ENCODE measurements at places on chromosomes 5 and 9. TPM values are rescaled to one million over a fixed set of nuclear protein-coding genes. Genes with fewer than 3 reads are reported as not detected.

The PRR7 gene
- 2.1 TPM for total RNA-seq

DNA sequence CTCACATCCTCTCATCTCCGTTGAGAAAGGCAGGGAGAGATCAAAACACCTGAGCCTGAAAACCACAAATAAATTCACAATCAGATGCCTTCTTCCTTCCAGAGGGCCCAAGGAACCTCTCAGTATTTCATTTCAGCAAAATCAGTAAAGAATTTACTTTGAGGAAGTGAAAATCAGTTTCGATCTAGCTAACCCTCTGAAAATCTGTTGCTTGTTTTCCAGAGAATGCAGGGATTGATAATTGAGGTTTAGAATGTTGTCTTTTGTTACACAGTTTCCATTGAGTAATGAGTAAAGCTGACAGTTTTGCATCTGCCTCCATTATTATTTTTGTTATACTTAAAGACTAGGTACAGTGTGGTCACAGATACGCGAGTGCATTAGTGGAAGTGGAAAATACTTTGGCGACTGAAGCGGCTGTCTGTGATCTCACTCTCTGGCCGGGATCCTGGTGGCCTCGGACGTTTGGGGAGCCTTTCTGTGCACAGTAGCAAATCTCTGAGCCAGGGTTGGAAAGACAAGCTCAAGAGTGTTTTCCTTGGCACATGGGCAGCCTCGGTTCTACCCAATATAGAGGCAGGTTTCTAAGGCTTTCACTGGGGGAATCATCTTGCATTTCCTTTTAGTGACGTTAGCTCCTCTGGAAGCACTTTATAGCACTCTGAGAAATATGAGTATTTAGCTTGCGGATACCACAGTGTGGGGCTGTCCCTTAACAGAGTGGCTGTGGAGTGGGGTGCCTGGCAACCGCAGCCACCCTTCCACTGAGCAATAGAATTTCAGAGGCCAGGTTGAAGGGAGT is 32.2 kb upstream of the ANGPTL2 start:
- DNase-seq, result peak; percentile 30

The LRRC19 gene
- total RNA-seq, result 79.1 TPM

DNA sequence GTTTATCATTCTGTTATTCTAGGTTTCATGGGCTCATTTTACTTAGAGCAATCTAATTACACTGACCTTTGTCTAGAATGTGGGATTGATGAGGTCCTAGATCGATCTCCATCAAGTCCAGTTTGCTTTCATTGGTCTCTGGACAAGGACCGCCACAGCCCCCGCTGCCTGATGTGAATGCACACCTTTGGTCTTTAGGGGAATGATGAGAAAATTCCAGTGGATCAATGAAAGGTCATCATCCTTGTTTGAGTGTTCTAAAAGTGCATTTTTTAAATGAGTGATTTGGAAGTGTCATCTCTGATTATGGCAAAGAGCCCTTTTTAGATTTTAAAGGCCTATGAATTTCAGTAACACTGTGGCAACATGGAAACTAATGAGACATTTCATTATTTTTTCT is 2.2 kb upstream of the ANKH start:
- DNase-seq, result no peak

DNA sequence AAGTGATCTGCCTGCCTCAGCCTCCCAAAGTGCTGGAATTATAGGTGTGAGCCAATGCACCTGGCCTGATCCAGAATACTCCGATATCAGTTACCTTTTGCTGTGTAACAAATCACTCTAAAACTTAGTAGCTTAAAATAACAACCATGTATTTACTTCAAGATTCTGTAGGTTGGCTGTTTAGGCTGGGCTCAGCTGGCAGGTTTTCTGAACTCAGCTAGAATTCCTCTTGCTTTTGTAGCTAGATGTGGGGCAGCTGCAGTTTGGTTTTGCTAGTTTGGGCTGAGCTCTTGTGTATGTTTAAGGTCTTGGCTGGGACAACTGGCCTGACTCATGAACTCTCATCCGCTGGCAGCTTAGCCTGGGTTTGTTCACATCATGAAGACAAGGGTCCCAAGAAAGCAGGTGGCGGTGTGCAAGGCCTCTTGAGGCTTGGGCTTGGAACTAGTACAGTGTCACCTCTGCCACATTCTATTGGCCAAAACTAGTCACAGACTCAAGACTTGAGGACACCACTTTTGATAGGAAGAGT is 138.3 kb upstream of the SHB start:
- DNase-seq, result no peak

The BARHL1 gene
- total RNA-seq, result not detected

The AGXT2 gene
- total RNA-seq, result not detected

The MCIDAS gene
- not detected for total RNA-seq

The CDC37L1 gene
- total RNA-seq, result 28.7 TPM

GRCh38 chr5:119864286-119864685 is 234.9 kb downstream of the FAM170A start:
- no peak for DNase-seq

GRCh38 chr9:103798620-103799019 is 295.5 kb upstream of the SMC2 start:
- DNase-seq, result no peak

GRCh38 chr5:168052686-168053085 is 238.8 kb upstream of the WWC1 start:
- no peak for DNase-seq

The ZBTB5 gene
- 12.7 TPM for total RNA-seq

The PCDHGB7 gene
- total RNA-seq, result 9.7 TPM

DNA sequence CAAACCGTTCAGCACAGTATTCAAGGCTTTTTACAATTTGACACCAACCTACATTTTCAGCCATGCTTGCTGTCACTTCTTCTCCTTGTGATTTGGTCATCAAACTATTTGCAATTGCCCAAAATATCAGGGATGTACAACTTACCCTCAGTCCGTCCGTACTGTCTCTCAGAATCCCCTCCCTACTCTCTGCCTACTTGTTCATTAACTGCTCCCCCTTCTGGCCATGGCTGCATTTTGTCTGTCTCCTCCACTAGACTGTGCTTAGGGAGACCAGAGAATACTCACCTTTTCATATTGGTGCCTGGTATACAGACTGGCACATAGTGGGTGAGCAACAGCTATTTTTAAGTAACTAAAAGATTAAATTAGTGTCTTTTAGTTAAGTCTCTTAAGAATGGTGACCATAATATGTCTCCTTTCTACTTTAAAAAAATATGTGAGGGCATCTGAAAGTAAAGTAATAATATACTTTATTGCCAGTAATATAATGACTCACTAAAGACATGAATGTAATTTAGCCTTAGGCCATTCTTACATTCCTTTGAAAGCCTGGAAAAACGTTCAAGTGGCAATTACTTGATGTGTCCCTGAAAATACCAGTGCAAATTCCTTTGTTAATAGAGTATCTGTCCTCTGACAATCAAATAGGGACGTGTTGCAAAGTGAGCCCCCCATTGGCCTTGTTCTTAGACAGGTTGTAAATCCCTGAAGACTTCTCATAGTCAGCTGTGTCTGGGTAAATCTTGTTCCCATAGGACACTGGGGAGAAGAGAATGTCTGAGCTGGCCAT is 27.8 kb downstream of the PRLR start:
- peak; percentile 51 for DNase-seq

The HIGD2A gene
- total RNA-seq, result 158 TPM

DNA sequence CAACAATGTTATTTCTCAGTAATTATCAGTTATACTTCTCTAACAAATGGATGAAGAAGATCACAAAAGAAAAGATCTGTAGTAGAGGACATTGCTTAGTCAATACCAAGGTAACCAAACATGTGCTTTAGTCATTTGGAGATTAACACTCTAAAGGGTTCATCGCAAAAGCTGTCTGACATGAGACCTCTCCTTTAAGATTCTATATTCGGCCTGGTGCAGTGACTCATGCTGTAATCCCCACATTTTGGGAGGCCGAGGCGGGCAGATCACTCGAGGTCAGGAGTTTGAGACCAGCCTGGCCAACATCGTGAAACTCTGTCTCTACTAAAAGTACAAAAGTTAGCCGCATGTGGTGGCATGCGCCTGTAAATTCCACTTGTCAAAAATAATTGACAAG is 18.3 kb upstream of the CKMT2 start:
- DNase-seq, result no peak

The TNFSF15 gene
- 1.9 TPM for total RNA-seq

The SLC24A2 gene
- total RNA-seq, result under 0.01 TPM

GRCh38 chr9:76818271-76818670 is 54.0 kb downstream of the PCA3 start:
- DNase-seq, result peak; percentile 69

DNA sequence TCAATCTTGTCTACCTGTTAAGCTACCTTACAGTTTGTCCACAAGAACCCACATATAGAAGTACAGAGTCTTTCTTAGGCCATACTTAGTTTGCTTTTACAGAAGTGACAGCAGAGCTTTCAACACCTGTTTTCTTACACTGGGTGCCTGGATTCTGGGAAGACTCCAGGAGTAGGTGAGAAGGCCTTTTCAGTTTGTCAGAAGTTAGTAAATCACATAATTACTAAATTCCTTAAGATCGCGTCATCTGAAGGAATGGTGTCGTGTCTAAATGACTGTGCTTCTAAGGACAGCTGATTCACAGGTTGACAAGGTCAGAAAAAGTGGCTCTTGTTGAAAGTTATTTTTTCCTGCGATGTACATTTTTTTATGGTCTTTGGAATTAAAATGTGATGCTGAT is 97.0 kb upstream of the FAM120A start:
- DNase-seq, result no peak

The EFNA5 gene
- 14.9 TPM for total RNA-seq

DNA sequence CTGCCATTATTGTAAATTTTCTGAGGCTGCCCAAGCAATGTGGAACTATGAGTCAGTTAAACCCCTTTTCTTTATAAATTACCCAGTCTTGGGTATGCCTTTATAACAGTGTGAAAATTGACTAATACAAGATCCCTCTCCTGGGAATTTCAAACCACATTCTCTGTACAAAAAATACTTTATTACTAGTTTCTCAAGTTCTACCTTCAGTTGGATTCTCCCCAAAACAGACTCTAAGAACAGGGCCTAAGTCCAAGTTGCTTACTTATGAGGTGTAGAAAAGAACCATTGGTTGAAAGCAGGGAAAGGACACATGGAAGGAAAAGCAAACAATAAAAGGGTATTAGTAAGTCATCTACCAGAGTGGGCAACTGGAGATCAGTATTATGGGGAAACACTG is 343.2 kb downstream of the TMEM232 start:
- DNase-seq, result no peak
